ENCODE measurements at places on chromosomes 6 and 20. TPM values are rescaled to one million over a fixed set of nuclear protein-coding genes. Genes with fewer than 3 reads are reported as not detected.

Gene NUDT3
- total RNA-seq: 5.6 TPM

Gene VSX1
- 1.2 TPM for total RNA-seq

Gene GHRH
- total RNA-seq: not detected

Gene MEI4
- total RNA-seq: not detected

Gene KCNK15
- total RNA-seq: 0.74 TPM

Measured in A549 treated with CORT108297 at 1 μM for 4 hours (cell line).